ENCODE measurements at places on chromosomes 6 and 20. TPM values are rescaled to one million over a fixed set of nuclear protein-coding genes. Genes with fewer than 3 reads are reported as not detected.
A peak's percentile ranks its signal among the peaks of the same experiment; 100 is the strongest.

GRCh38 chr20:17036541-17036940 lies 190.3 kb upstream of the PCSK2 start:
- H3K27me3 ChIP-seq = peaks cover 5% of the 10 kb centered on the region
- no peak overlapping the region for H3K27ac ChIP-seq
- no peaks in the 10 kb centered on the region for H3K36me3 ChIP-seq
- H3K4me3 ChIP-seq = no peak overlapping the region

GRCh38 chr6:125798734-125799508 lies 8.2 kb downstream of the NCOA7 start:
- no peak for DNase-seq
- H3K4me3 ChIP-seq = no peak overlapping the region
- H3K36me3 ChIP-seq = no peaks in the 10 kb centered on the region
- H3K4me1 ChIP-seq = no peaks in the 10 kb centered on the region
- H3K27me3 ChIP-seq = no peaks in the 10 kb centered on the region

- peaks cover 63% of the 10 kb centered on the region for H3K27me3 ChIP-seq
- H3K36me3 ChIP-seq = no peaks in the 10 kb centered on the region
- DNase-seq = peak; percentile 37
- peaks cover 5% of the 10 kb centered on the region for H3K4me1 ChIP-seq
- peak within 1 kb of the TSS; percentile 34 for H3K4me3 ChIP-seq
Measured at GRCh38 chr6:122995921-122996793, at the start of gene CLVS2. Gene CLVS2 (plus strand): TSS chr6:122996235. CDS start chr6:122997778, 1,543 bp downstream.

DNA sequence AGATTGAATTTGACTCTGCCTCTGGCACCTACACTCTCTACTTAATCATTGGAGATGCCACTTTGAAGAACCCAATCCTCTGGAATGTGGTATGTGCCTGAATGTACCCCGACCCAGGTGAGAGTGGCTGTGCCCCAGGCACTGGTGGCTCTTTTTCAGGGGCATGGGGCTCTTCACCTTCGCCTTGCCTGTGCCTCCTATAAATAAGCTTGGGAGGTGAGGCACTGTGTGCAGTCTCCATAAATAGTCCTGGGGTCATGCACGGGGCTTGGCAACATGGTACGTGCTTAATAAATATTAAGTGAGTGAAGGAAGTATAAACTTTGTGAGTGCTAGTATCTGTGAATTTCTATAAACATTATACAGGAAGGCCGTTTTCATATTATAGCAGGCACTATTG lies 33.0 kb downstream of the GHRH start:
- no peak overlapping the region for H3K4me3 ChIP-seq
- no peaks in the 10 kb centered on the region for H3K27me3 ChIP-seq
- DNase-seq = no peak
- peaks cover 6% of the 10 kb centered on the region for H3K36me3 ChIP-seq
- H3K4me1 ChIP-seq = no peaks in the 10 kb centered on the region

DNA sequence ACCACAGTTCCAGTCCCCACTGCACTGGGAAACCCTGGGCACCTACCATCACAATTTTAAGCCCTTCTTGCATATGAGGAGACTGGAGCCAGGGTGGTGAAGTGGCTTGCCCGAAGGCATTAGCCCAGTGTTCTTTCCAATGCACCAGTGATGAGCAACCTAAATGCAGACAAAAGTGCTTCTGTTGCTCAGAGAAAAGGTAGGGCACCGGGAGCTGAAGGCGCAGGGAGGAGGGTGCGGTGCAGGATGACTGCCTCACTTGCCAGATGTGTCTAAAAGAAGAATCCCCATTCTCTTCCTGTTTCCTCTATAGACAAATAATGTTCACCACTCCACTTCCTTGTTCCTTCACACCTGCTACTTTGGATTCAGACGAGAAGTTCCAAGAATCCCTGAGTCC lies 86.5 kb downstream of the QRSL1 start:
- H3K36me3 ChIP-seq = no peaks in the 10 kb centered on the region
- H3K27me3 ChIP-seq = no peaks in the 10 kb centered on the region
- no peak overlapping the region for H3K4me3 ChIP-seq
- no peaks in the 10 kb centered on the region for H3K4me1 ChIP-seq
- no peak for DNase-seq

- peak within 1 kb of the TSS; percentile 83 for H3K27ac ChIP-seq
- no peaks in the 10 kb centered on the region for H3K36me3 ChIP-seq
- peaks cover 8% of the 10 kb centered on the region for H3K4me1 ChIP-seq
- H3K4me3 ChIP-seq = peak within 1 kb of the TSS; percentile 52
- H3K27me3 ChIP-seq = peaks cover 18% of the 10 kb centered on the region
- peak; percentile 45 for DNase-seq
Measured at GRCh38 chr6:112253841-112254816, at the start of gene LAMA4. Gene LAMA4 (minus strand): TSS chr6:112254567. CDS start chr6:112254150, 417 bp downstream.

DNA sequence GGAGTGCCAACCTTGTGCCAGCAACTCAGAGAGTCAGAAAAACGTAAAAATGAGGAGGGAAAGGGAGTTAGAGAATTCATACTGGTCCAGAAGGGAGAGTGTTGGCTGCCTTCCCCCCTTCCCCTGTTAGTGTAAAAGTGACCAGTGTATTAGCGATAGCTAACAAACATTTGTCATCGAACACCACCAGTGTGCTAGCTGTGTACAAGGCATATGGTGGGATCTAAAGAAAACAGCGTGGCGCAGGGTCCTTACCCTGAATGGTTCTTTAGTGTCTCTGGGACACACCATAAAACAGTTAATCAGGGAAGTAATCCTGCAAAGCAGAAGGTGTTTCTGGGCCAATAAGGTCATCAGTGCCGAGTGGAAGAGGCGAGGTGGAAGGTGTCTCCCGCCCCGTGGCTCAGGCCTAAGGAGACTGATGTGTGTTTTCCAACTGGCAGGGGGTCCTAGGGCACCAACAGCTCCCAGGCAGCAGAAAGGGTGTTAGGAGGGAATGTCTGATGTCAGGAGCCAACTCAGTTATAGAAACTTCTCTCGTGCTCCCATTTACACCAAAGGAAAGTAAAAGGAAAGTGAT lies 91.9 kb downstream of the TCP11 start:
- peak overlapping the region; percentile 93 for H3K27ac ChIP-seq
- H3K4me3 ChIP-seq = no peak overlapping the region
- peaks cover 84% of the 10 kb centered on the region for H3K4me1 ChIP-seq

DNA sequence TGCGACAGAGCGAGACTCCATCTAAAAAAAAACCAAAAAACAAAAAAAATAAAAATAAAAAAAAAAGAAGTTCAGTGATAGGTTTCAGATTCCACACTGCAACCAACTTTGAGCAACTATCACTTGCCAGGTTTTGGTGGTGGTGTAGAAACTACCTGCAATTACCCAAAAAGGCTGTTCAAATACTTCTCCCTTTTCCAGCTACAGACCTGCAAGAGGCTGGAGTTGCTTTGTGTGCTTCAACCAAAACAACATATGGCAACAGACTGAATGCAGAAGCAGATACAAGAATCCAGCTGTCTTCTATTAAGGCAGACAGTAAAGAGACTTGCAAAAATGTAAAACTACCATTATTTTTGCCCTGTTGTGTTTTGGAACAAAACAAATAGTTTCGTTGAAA lies 9.3 kb upstream of the BCAS1 start:
- H3K4me3 ChIP-seq = no peak overlapping the region
- no peak for DNase-seq
- no peaks in the 10 kb centered on the region for H3K27me3 ChIP-seq
- H3K4me1 ChIP-seq = no peaks in the 10 kb centered on the region
- no peak overlapping the region for H3K27ac ChIP-seq
- no peaks in the 10 kb centered on the region for H3K36me3 ChIP-seq

DNA sequence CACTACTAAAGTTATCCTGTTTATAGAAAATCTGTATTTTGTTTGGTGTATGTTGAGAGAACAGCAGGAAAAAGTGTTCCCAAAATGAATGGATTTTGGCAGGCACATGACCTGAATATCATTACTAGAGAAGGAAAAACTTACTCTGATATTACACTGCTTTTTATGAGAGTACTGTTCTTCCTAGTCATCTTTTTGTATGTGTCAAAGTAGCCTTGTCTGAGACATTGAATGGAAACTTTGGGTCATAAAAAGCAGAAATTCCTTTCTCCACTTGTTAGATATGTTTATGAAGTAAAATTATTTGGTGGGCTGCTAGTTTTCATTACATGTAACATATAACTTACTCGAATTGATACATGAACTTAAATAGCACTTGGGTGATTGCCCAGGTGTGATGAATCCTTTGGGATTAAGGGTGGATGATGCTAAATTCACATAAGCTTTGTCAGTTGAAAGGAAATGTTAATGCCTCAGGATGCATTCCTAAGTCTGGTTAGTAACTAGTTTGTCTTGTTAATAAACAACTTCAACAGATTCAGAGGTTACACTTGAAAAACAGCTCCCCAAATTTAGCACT lies 206.7 kb downstream of the CENPW start:
- DNase-seq = no peak
- no peaks in the 10 kb centered on the region for H3K36me3 ChIP-seq
- no peaks in the 10 kb centered on the region for H3K27me3 ChIP-seq
- H3K4me3 ChIP-seq = no peak overlapping the region
- no peak overlapping the region for H3K27ac ChIP-seq

DNA sequence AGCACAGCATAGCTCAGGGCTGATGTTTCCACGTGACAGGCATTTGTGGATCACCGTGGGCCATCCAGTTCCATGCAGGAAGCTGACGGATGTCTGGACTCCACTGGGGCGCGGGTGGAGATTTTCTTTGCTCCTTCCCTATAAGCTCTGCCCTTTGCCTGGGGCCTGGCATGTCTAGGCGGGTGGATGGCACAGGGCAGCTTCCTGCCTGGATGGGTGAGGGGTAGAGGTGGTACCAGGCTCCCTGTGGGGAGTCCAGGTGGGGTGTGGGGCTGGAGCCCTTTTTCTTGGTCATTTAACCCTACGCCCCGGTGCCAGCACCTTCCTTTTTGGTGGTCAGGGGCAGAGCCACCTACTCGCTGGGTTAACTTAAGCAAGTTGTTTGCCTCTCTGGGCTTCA lies 10.4 kb downstream of the FAM110A start:
- H3K36me3 ChIP-seq = no peaks in the 10 kb centered on the region
- no peak for DNase-seq
- H3K4me1 ChIP-seq = no peaks in the 10 kb centered on the region
- H3K4me3 ChIP-seq = no peak overlapping the region

- no peaks in the 10 kb centered on the region for H3K36me3 ChIP-seq
- DNase-seq = peak; percentile 62
- peak overlapping the region; percentile 54 for H3K4me3 ChIP-seq
- peaks cover 95% of the 10 kb centered on the region for H3K27me3 ChIP-seq
- H3K27ac ChIP-seq = peak overlapping the region; percentile 91
- peaks cover 30% of the 10 kb centered on the region for H3K4me1 ChIP-seq
Measured at GRCh38 chr20:22582964-22583772, 1.2 kb downstream of the FOXA2 start.

GRCh38 chr20:35150846-35151579 lies 3.9 kb upstream of the EDEM2 start:
- no peaks in the 10 kb centered on the region for H3K36me3 ChIP-seq
- no peak for DNase-seq
- no peaks in the 10 kb centered on the region for H3K27me3 ChIP-seq

GRCh38 chr6:134436281-134436815 lies 118.4 kb upstream of the SGK1 start:
- peak; percentile 71 for DNase-seq
- no peak overlapping the region for H3K4me3 ChIP-seq
- no peaks in the 10 kb centered on the region for H3K4me1 ChIP-seq
- no peaks in the 10 kb centered on the region for H3K27me3 ChIP-seq
- no peaks in the 10 kb centered on the region for H3K36me3 ChIP-seq

GRCh38 chr6:161319231-161319630 lies 45.4 kb upstream of the AGPAT4 start:
- no peaks in the 10 kb centered on the region for H3K27me3 ChIP-seq
- H3K4me1 ChIP-seq = no peaks in the 10 kb centered on the region

DNA sequence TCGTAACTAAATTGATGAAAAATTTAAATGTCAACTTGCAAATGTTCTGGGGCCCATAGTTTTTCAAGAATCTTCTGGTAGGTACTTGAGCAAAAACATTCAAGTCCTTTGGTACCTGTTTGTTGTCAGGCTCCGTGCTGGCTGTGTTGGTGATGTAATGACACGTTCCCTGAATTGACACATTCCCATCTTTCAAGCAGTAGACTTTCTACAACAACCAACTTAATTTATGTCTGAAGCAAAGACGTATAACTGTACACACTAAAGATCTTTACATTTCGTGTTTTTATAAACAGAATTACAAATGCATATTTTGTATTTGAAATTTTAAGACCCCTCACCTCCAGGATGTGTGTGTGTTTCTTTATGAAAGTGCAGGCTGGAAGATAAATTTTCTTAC lies 49.5 kb downstream of the NCOA3 start:
- H3K4me3 ChIP-seq = no peak overlapping the region
- peaks cover 5% of the 10 kb centered on the region for H3K4me1 ChIP-seq
- no peaks in the 10 kb centered on the region for H3K27me3 ChIP-seq

DNA sequence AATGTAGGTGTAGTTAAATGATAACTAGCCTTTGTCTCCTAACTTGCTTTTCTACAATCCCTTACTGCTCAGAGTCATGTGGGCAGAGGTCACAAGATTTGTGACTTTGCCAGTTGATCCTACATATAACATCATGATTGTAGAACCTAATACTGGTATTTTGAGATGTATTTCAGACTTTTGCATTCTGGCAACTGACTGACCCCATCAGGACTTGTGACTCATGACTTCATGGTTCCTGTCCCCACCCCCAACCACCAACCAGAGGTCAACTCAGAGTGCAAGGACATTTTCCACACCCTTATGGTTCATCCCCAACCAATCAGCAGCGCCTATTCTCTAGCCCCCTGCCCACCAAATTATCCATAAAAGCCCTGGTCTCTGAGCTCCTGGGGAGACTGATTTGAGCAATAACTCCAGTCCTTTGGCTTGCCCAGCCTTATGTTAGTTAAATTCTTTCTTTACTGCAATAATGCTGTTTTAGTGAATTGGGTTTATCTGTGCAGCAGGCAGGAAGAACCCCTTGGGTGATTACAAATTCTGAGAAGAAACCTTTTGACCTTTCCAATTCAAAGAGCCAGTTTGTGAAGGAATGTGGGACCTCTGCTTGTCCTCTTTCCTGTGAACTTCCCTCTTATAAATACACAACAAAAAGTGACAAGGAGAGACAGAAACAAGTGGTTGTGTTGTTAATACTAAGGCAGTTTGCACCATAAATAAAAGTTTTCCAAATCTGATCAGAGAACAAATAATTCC lies 588.7 kb downstream of the UTRN start:
- H3K27me3 ChIP-seq = no peaks in the 10 kb centered on the region
- no peak overlapping the region for H3K27ac ChIP-seq
- no peaks in the 10 kb centered on the region for H3K36me3 ChIP-seq
- no peaks in the 10 kb centered on the region for H3K4me1 ChIP-seq
- no peak for DNase-seq
- H3K4me3 ChIP-seq = no peak overlapping the region

- peak; percentile 61 for DNase-seq
- H3K27me3 ChIP-seq = no peaks in the 10 kb centered on the region
- H3K4me1 ChIP-seq = peaks cover 15% of the 10 kb centered on the region
- peak overlapping the region; percentile 80 for H3K27ac ChIP-seq
Measured at GRCh38 chr20:1934721-1935573, 39.7 kb downstream of the SIRPA start.

Gene OLIG3
- not detected for total RNA-seq

Gene TUBB1
- total RNA-seq = 0.10 TPM

Gene BPIFB2
- total RNA-seq = 0.52 TPM

Gene NRSN1
- total RNA-seq = not detected

Gene PTGIS
- total RNA-seq = 22.5 TPM

Gene SLC25A27
- total RNA-seq = 11.9 TPM

Measured in hepatocyte (in vitro differentiated cells).